ENCODE measurements at places on chromosomes 7 and 10. TPM values are rescaled to one million over a fixed set of nuclear protein-coding genes. Genes with fewer than 3 reads are reported as not detected.

FAM53B gene
- 30.0 TPM for total RNA-seq

ZNF467 gene
- total RNA-seq, result 0.37 TPM

CACNB2 gene
- not detected for total RNA-seq

SOSTDC1 gene
- total RNA-seq, result not detected

NDUFA5 gene
- total RNA-seq, result 57.5 TPM

All from activated T-cell treated with anti-CD3 and anti-CD28 coated beads, Interleukin-2, amount 50 U/mL, for 72 hours (primary cell).